Renal cortical epithelial cell (primary cell): ENCODE measurements at places on chromosomes 2 and 18. TPM values are rescaled to one million over a fixed set of nuclear protein-coding genes. Genes with fewer than 3 reads are reported as not detected.

Gene SLC40A1
- 2.8 and 26.3 TPM in 2 replicates for total RNA-seq

Gene HOXD11
- 4.7 and 10.5 TPM in 2 replicates for total RNA-seq

Gene TMEM178A
- total RNA-seq = 2.1 and 2.9 TPM in 2 replicates

Gene CCDC68
- total RNA-seq = 3.8 and 5.5 TPM in 2 replicates

Gene TBR1
- under 0.01 TPM in 1 of 2 replicates, not detected in the other for total RNA-seq

Gene BOLL
- total RNA-seq = not detected in 2 replicates

Gene VIL1
- total RNA-seq = 0.05 TPM in 1 of 2 replicates, not detected in the other

Gene CXCR2
- total RNA-seq = not detected in 2 replicates

Gene ALLC
- not detected in 2 replicates for total RNA-seq

Gene MRPL53
- total RNA-seq = 15.2 and 24.0 TPM in 2 replicates

Gene HOXD12
- not detected in 2 replicates for total RNA-seq

Gene ELOA2
- total RNA-seq = not detected in 2 replicates

Gene ARHGEF33
- total RNA-seq = 0.99 TPM in 1 of 2 replicates, not detected in the other

Gene AQP12A
- total RNA-seq = not detected in 2 replicates
